ENCODE measurements at places on chromosomes 5 and 9. TPM values are rescaled to one million over a fixed set of nuclear protein-coding genes. Genes with fewer than 3 reads are reported as not detected.
A peak's percentile ranks its signal among the peaks of the same experiment; 100 is the strongest.

TMEM171 gene
- total RNA-seq, result not detected

ADGRD2 gene
- total RNA-seq, result not detected

OSMR gene
- total RNA-seq, result 35.8 TPM

GRCh38 chr9:37652261-37652660 lies 1.5 kb downstream of the FRMPD1 start:
- no peak for DNase-seq

DNA sequence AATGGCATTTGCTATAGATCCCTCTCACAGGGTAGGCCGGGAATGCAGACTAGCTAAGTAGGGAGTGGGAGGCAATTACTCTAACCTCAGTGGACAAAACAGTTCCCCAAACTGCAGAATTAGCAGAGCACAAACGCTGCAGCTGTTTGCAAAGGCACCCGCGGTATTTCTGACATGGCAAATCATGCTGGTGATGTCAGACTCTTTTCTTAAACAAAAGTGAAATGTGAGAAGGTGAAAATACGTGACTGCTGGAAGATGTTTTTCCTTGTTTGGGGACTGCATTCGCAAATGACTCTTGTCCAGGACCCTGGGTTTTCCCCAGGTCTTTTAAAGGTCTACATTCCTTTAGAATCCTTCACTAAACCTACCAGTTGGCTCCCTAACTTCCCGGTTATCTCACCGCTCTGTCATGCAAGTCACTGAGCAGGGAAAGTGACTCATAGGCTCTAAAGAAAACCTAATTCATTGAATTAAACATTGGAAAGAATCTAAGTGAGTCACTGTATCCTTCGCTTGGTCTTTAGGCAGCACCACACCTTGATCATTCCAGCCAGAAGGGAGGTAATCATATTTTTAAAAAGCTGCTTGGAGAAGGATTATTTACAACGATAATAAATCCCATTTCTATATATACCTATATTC lies 91.5 kb upstream of the DNAH5 start:
- DNase-seq, result peak; percentile 7

GRCh38 chr9:130443840-130444492 lies 795 bp upstream of the ASS1 start:
- DNase-seq, result peak; percentile 28

MYMK gene
- not detected for total RNA-seq

- no peak for DNase-seq
These were observed 33.1 kb downstream of the CNTRL start for GRCh38 chr9:121107881-121108280.

PCDHA8 gene
- 0.63 TPM for total RNA-seq

SPATA31D4 gene
- total RNA-seq, result not detected

GRCh38 chr5:128263357-128263756 lies 179.8 kb downstream of the SLC12A2 start:
- no peak for DNase-seq

GRCh38 chr5:176532795-176533194 lies 4.4 kb downstream of the RNF44 start:
- DNase-seq, result no peak

TCOF1 gene
- 64.8 TPM for total RNA-seq

All from tibial nerve (tissue), 4 donors.